Heart right ventricle (tissue), 16 donors: ENCODE measurements at places on chromosomes 11 and 22. TPM values are rescaled to one million over a fixed set of nuclear protein-coding genes. Genes with fewer than 3 reads are reported as not detected.

Gene AGBL2
- 0.04 TPM for polyA plus RNA-seq

Gene APLNR
- polyA plus RNA-seq = 2.0 TPM

Gene CLTCL1
- 9.9 TPM for polyA plus RNA-seq

Gene CALCA
- 1.1 TPM for polyA plus RNA-seq

Gene XPNPEP3
- polyA plus RNA-seq = 5.6 TPM

Gene CRYAB
- 7,695 TPM for polyA plus RNA-seq

Gene SULT4A1
- polyA plus RNA-seq = 0.25 TPM
